ENCODE measurements at places on chromosomes 6 and 20.

DNA sequence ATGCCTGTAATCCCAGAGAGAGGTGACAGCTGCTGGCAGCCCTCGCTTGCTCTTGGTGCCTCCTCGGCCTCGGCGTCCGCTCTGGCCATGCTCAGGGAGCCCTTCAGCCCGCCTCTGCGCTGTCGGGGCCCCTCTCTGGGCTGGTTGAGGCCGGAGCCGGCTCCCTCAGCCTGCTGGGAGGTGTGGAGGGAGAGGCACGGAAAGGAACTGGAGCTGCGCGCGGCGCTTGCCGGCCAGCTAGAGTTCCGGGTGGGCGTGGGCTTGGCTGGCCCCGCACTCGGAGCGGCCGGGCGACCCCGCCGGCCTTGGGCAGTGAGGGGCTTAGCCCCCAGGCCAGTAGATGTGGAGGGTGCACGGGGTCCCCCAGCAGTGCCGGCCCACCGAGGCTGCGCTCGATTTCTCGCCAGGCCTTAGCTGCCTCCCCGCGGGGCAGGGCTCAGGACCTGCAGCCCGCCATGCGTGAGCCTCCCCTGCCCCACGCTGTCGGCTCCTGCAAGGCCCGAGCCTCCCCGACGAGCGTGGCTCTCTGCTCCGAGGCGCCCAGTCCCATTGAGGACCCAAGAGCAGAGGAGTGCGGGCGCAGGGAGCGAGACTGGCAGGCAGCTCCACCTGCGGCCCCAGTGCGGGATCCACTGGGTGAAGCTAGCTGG is 34.6 kb downstream of the C6orf52 start:
- no peak for DNase-seq

DNA sequence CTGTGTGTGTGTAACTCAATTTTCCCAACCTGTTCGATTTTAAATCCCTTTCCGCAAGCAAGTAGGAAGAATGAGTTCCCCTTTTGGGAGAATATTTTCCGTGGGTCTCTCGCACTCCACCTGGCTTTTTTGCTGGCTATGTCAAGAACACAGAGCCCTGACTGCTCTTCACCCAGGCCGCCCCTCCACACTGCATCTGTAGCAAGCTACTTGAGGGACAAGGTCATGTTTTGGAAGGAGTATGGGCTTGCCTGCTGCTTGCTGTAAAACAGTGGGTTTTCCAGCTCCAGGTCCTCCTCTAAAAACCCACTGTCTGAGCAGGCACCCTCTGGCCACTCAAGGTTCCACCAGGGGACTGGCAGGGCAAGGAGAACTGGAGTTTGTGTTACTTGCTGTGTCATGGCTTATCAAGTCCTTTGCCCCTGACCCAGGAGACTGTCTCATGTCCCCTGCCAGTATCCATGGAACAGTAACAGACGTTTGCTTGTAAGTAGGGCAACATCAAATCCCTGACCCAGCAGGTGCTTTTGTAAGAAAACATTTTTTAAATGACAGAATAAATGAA is 35.5 kb upstream of the SYNJ2 start:
- DNase-seq = no peak

DNA sequence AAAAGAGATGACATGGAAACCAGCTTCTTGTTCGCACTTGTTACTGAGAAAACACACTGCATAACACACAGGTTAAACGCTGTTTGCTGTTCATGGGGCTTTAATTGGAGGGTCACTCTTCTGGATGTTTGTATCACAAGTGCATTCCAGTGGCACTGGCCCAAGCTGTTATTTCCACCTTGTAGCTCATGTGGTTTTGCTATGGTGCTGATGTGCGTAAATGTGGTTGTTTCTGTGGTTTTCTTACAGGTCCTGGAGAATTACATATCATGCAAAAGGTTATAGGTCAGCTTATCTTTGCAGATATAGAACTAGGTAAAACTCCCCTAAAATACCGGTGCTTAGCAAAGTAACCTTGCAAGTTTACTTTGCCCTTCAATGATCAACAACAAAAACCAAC is 89.3 kb upstream of the AHI1 start:
- no peak for DNase-seq

DNA sequence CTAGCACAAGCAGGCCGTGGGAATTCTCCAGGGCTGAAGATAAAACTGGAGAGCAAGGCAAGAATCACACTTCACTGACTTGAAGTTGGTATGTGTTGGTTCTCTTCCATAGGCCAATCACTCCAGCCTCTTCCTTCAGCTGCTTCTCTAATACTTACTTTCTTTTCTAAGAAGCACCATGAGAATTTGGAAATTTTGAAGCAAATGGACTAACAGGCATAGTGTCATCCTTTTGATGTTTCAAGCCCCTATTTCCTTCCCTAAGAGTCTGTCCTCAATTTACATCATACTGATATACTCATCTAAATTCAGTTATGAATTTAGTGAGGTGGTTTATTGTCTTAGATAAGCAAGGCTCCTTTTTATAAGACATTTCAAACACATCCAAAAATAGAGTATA is 24.0 kb downstream of the SLC26A8 start:
- no peak for DNase-seq

DNA sequence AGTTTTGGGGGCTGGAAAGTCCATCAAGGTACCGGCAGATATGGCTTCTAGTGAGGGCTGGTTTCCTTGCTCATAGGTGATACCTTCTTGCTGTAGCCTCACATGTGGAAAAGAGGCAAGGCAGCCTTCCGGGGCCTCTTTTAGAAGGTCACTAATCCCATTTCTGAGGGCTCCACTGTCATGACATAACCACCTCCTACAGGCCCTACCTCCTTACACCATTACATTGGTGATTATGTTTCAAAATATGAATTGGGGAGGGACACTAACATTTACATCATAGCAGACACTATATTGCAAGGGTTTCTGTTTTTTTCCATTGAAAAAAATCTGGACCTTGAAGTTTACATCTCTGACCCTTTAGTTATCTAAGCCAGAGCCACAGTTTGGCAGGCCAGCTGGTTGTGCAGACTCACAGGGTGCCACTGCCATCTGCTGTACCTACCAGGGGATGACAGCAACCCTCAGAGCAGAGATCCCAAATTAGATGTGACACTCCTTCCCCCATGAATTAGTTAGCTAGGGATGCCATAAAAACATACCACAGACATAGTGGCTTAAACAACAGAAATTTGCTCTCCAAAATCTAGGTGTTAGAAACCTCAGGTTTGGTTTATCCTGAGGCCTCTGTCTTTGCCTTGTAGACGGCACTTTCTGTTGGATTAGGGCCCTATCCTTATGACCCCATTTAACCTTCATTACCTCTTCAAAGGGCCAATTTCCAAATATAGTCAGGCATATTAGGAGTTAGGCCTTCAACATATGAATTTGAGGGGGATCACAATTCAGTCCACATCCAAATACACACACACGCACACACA is 166.4 kb upstream of the RNF217 start:
- peak; percentile 45 for DNase-seq

- DNase-seq = no peak
Measured at GRCh38 chr20:40724566-40724965, 35.5 kb upstream of the MAFB start.

DNA sequence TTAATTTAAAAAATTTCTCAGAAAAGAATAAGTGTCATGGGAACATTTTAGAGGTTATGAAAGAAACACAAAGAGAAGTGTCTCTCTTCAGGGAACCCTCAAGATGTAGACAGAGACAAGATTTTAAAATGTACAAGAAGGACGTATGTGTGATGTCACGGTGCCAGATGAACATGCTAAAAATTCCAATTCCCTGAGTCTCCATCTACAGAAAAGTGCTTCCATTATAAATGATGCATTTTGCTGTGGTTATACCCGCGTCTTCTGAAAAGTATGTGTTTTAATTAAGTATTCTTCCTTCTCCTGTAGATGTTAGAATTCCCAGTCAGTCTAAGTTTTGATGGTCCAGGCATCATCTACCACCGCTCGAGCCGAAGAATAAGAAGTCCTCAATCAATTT is 489.1 kb downstream of the PREX1 start:
- no peak for DNase-seq

Data from urothelium cell line (cell line).